Trophoblast cell (in vitro differentiated cells and primary cell): ENCODE measurements at places on chromosomes 5 and 9.

DNA sequence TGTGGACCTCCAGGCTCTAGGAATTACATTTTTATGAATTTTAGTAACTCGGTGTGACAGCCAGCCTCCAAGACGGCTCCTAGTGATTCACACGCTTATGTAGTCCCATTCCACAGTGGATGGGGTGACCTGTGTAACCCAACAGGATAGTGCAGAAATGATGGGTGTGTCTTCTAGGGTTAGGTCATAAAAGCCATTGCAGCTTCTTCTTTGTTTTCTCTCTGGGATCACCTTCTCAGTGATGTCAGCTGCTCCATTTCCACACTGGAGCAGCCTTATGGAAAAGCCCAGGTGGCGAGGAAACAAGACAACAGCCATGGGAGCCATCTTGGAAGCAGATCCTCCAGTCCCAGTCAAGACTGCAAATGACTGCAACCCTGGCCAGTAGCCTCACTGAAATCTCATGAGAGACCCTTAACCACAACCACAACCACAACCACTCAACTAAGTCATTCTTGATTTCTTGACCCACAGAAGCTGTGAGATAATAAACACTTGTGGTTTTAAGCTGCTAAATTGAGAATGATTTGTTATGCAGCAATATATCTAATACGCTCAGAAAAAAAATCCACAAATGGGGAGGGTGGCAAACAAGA lies 5.1 kb upstream of the GNPDA1 start:
- H3K27me3 ChIP-seq, result no peaks in the 10 kb centered on the region
- no peak overlapping the region for H3K27ac ChIP-seq
- H3K4me3 ChIP-seq, result no peak overlapping the region
- H3K4me1 ChIP-seq, result peaks cover 2% of the 10 kb centered on the region

GRCh38 chr9:75161116-75161857 lies 73.0 kb downstream of the OSTF1 start:
- H3K4me3 ChIP-seq, result no peak overlapping the region
- H3K27ac ChIP-seq, result no peak overlapping the region
- no peaks in the 10 kb centered on the region for H3K4me1 ChIP-seq
- no peak for DNase-seq
- H3K36me3 ChIP-seq, result peaks cover 2% of the 10 kb centered on the region

DNA sequence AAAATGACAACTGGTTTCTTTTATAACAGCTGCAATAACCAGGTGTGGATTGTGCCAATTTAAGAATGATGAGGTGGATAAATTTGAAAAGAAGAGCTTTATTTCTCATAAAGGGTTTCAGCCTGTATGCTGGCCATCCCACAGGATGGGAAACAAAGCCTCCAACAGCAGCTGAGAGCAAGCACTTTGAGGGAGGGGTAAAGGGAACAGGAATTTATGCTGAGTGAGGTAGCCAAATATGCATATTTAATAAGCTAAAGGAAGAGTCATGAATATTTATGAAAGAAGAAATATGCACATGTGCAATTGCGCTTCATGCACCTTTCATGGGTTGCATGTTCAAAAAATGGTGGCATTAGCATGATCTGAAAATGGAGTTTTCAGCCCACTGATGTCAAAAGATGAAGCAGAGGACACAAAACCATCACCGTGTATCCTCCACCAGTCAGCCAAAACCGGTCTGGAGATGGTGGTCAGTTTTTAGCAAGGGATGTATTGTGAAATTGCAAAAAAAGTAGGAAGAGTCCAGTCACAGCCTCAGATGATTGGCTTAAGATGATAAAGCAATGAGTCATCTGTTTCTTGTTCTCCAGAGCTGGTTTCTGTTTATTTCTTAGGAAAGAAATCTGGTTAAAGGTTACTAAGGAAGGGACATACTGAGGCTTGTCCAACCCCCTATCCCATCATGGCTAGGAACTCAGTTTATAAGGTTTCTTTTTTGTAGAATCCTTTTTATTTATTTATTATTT lies 47.9 kb downstream of the DEPDC1B start:
- no peak overlapping the region for H3K27ac ChIP-seq
- DNase-seq, result peak; percentile 79
- no peaks in the 10 kb centered on the region for H3K4me1 ChIP-seq
- H3K27me3 ChIP-seq, result no peaks in the 10 kb centered on the region

DNA sequence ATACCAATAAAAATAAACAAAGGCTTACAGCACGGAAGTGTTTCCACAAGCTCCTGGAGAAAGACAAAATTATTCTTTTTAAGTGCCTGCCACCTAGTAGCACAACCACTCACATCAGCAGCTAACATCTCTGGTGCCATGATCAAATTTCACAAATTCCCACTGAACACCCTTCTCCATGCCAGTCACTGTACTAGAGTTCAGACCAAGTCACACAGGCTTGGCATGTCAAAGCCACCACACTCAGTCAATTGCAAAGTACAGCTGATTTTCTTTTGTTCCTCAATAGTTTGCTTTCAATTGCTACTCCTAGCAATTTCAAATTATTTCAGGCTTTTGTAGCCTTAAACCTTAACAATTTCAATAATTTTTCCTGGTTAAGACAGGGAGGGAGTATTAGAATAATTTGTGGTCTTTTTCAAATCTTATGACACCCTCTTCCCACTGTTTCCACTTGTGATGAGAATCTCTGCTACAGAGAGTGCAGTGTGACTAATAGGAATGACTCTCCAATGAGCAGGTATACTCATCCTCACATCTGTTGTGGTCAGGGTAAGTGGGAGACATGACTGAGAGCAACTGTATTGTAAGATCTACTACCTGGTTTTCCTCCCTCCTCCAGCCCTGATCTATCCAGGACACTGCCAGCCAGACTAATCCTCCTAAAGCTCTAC lies 46.2 kb downstream of the RNF145 start:
- no peaks in the 10 kb centered on the region for H3K27me3 ChIP-seq
- H3K36me3 ChIP-seq, result peaks cover 8% of the 10 kb centered on the region
- DNase-seq, result peak; percentile 17
- H3K4me3 ChIP-seq, result no peak overlapping the region
- peak overlapping the region; percentile 9 for H3K27ac ChIP-seq

DNA sequence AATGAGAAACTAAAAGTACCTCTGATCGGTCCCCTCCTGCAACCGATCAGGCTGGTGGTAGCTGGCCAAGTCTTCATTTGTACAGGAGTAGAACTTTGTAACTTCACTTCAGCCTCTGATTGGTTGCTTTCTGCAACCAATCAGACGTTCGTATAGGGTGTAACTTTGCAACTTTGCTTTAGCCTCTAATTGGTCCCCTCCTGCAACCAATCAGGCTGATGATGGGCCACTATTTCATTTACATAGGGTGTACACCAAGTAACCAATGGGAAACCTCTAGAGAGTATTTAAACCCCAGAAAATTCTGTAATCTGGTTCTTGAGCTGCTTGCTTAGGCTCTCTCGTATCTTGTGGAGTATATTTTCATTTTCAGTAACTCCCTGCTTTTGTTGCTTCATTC lies 445.5 kb downstream of the MED10 start:
- no peak overlapping the region for H3K27ac ChIP-seq
- H3K27me3 ChIP-seq, result no peaks in the 10 kb centered on the region
- H3K4me3 ChIP-seq, result no peak overlapping the region
- no peaks in the 10 kb centered on the region for H3K4me1 ChIP-seq
- H3K36me3 ChIP-seq, result no peaks in the 10 kb centered on the region

- H3K36me3 ChIP-seq, result no peaks in the 10 kb centered on the region
- H3K27ac ChIP-seq, result no peak overlapping the region
- no peaks in the 10 kb centered on the region for H3K4me1 ChIP-seq
- DNase-seq, result no peak
- H3K27me3 ChIP-seq, result no peaks in the 10 kb centered on the region
- no peak overlapping the region for H3K4me3 ChIP-seq
Observed at GRCh38 chr9:83392228-83392627, 146.0 kb downstream of the FRMD3 start.

GRCh38 chr5:164060786-164061355 lies 555.5 kb downstream of the MAT2B start:
- H3K36me3 ChIP-seq, result no peaks in the 10 kb centered on the region
- no peaks in the 10 kb centered on the region for H3K27me3 ChIP-seq
- no peak for DNase-seq
- no peak overlapping the region for H3K4me3 ChIP-seq

DNA sequence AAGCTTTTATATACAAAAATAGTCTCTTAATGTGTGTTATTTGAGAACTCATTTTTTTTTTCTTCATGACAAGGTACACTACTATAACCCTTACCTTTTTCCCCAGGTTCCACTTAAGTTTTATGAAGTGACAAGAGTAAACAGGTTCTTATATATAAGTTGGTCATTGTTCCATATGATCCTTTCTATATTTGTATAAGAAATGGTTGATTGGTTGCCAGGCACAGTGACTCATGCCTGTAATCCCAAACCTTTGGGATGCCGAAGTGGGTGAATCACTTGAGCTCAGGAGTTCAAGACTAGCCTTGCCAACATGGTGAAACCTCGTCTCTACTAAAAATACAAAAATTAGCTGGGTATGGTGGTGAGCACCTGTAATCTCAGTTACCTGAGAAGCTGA lies 108.3 kb downstream of the PCSK1 start:
- DNase-seq, result peak; percentile 51
- no peaks in the 10 kb centered on the region for H3K4me1 ChIP-seq
- no peak overlapping the region for H3K27ac ChIP-seq
- no peaks in the 10 kb centered on the region for H3K36me3 ChIP-seq
